Activated naive CD4-positive, alpha-beta T cell (primary cell): ENCODE measurements at places on chromosomes 6 and 20.

GRCh38 chr6:138115201-138115600, 8.0 kb upstream of the PERP start:
- no peak for DNase-seq

GRCh38 chr20:24834310-24834709, 114.8 kb upstream of the CST7 start:
- no peak for DNase-seq

GRCh38 chr6:133889557-133890403, 867 bp downstream of the TCF21 start:
- no peak for DNase-seq

DNA sequence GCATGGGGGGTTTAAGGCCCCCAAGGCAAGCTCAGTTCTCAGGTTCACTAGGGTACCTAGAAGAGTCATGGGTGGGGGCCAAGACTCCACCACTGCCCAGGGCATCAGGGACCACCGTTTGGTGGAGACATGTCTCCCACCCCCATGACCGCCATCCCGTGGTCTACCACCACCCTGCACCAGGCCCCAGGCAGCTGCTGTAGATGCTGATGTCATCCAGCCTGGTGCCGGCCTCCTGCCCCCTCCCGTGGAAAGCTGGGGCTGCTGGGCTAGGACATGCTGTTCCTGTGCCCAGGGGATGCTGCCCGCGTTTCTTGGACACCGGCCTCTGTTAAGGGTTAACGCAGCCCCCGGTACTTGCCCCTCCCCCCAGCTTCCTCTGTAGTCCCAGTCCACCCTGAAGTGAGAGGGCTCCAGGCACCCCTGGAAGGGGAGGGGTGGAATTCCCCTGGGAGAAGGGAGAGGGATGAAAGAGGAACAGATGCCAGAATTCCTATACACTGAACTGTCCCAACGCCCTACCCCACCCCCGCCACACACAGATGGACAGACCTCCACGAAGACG, 587 bp downstream of the IP6K3 start:
- no peak for DNase-seq

DNA sequence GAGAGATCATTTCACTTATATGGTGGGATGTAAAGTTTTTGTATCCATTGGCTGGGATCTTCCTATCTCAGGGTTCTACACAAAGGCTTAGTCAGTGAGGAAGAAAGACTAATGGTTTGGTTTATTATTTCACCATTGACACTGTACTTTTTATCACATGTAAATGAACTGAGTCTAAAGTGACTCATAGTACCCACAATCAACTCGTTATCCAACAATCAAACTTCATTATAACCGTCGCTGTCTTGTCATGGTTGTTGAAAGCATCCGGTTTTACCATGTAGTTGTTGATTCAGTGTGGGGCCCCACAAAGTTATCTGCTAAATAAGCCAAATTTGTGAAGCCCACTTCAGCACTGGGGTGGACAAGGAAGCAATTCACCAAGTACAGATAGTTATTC, 55.8 kb upstream of the MTRF1L start:
- no peak for DNase-seq

DNA sequence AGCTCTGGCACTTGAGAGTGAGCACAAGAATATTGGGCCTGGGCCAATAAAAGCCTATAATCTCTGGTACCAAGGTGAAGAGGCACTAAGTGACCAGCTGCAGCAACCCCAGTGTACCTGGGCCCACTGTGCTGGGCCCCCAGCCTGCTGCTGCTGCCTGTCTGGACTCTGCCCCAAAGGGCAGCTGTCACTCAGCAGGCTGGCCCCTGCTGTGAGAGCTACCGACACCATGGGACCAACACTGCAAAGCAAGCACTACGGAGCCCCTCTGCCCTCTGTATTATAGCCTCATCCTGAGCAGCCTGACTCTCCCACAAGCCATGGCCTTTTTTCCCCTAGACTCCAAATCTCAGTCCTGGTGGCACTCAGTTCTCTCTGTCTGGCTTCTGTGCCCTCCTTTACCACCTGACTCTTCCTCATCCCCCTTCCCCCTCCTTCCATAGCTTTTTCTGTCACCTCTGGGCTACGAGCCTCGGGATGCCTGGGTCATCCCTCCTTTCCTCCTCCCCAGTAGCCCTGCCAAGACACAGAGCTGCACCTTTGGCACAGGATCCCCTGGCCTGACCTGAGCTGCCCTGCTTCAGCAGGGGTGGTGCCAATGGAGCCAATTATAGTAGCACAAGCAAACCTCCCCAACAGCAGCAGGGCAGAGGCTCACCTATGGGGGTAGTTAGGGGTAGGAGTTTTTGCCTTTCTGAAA, 14.2 kb downstream of the RRP36 start:
- DNase-seq = no peak

- no peak for DNase-seq
Measured at GRCh38 chr6:62283796-62284411, 2.1 kb downstream of the KHDRBS2 start.

DNA sequence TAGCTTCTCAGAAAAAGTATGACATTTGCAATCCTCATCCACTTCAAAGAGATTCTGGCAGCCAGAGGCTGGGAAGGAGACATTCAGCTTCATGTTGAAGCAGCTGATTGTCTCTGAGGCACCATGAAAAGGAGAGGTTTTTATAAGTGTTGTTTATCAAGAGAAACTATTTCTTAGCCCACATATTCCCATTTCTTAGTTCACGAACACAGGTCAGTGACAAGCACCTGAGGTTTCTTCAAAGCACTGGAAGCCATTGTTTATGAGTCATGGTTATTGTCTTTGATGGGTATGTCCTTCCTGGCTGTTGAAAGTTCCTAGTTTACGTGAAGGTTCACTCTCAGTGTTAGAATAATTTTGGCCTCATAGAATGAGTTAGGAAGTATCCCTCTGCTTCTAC, 3.0 kb upstream of the DDX43 start:
- DNase-seq = no peak

GRCh38 chr20:58457083-58457695, 58.0 kb downstream of the APCDD1L start:
- DNase-seq = no peak

DNA sequence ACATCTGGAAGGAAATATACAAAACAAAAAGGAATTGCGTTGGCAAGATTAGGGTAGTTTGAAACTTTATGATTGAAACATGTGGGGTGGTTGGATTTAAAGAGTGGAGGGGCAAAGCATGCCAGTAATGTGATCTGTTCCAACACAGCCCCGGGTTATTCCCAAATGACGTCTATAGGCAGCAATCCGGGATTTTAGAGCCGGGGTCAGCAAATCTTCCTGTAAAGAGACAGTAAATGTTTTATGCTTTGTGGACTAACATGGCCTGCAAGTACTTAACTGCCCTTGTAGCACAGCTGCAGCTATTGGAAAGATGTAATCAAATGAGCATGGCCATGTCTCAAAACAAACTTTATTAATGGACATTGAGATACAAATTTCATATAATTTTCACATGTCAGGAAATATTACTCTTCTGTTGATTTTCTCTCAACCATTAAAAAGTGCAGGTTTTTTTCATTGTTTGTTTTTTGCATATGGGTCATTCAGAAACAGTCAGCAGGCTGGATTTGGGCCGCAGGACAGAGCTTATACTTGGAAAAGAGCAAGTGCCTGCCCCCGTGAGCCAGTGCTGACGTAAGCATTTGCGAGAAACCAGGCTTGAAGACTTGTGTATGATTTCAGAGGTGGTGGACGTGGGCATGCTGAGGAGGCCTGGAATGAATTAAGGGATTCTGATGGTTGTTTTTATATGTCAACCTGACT, 136.5 kb downstream of the DOK5 start:
- DNase-seq = no peak

GRCh38 chr20:60246751-60247150, 288.5 kb downstream of the CDH26 start:
- DNase-seq = no peak

DNA sequence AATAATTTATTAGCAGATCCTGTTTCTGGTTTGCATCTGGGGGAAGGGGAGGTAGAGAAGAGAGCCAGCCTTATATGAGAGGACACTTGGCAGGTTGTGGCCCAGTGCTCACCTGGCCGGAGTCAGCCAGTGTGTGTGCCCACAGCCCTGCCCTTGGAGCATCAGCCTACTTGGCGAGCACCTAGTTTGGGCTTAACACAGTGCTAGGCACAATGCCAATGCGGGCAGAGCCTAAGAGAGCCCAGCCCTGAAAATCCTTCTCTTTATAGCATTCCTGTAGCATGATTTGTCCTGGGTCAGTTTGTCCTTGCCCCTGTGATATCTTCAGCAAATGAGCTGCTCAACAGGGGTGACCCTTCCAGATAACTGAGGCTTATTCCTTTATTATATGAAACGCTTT, 73.0 kb downstream of the SLX4IP start:
- no peak for DNase-seq

- DNase-seq = no peak
Measured at GRCh38 chr6:136551103-136551502, 881 bp upstream of the MAP7 start.

- no peak for DNase-seq
Measured at GRCh38 chr20:50350510-50351249, 159.5 kb upstream of the PTPN1 start.

- DNase-seq = no peak
Measured at GRCh38 chr6:108598305-108598863, 37.7 kb downstream of the FOXO3 start.

DNA sequence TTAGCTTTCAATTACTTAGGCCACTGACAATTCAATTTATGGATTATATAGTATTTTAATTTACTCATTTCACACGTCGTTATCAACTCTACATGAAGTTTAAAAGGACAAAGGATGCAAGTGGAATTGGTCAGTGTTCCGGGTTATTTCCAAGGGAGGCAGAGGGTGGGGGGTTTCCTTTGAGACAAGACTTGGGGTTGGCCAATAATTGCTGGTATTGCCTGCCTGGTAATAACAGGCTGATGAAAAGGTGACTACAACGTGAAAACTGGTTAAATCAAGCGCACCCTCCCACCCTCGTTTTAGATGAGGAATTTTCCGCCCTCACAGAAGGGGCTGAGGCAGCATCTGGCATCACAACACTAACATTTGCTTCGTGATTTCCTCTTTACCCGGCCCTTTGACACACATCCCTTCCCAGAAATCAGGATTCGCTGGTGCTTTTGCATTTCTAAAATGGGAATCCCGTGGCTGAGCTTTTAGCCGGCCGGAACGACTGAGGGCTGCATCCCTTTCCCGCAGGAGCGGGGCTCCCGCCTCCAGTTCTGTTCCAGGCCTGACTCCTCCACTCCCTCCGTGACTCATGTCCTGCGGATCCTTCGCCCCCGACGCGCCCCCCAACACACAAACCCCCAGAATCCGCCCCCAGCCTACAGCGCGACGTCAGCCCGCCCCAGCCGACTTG, 999 bp upstream of the PIM1 start:
- DNase-seq = no peak

DNA sequence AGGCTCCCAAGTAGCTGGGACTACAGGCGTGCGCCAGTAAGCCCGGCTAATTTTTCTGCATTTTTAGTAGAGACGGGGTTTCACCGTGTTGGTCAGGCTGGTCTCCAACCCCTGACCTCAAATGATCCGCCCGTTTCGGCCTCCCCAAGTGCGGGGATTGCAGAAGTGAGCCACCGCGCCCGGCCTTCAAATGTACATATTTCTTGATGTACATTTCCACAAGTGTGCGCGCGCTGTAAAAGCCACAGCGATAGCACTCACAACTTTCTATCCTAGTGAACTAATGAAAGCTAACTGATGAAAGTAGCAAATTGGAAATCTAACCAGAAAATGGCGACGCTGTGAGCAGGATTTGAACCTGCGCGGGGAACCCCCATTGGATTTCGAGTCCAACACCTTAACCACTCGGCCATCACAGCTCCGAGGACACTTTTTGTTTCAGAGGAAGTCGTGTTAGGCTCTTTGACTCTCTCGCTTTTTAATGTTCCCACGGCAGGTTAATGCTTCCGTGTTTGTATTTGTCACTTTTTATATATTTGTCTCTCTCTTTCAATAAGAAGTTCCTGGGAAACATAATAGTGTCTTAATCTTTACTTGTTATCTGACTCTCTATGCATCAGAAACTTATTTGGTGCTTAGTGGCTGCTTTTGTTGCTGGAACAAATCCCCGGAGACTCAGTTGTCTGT, 199.4 kb upstream of the ZNF184 start:
- DNase-seq = no peak

GRCh38 chr6:125194941-125195340, 41.4 kb downstream of the TPD52L1 start:
- DNase-seq = no peak

- DNase-seq = no peak
Measured at GRCh38 chr6:69337311-69337710, 459.5 kb downstream of the LMBRD1 start.

GRCh38 chr20:3890398-3890751, 1.2 kb downstream of the PANK2 start:
- no peak for DNase-seq
